ENCODE measurements at places on chromosomes 7 and 10.

GRCh38 chr7:101922631-101923601, 105.5 kb downstream of the CUX1 start:
- DNase-seq: no peak

DNA sequence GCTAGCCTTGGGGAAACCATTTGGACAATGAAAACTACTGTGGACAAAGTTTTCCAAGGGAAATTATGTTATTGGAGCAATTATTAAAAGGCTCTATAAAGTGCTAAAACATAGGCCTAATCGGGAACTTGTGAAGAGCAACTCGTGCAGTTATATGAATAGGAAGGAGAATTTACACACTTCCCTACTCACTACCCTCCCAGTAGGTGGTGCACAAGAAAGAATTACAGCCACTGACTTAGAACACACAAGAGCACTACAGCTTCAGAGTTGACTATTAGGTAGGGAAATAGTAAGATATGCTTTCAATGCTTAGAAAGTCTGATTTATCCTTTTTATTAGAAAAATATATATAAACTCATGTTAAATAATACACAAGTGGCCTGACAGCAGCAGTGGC, 47.2 kb downstream of the GSAP start:
- no peak for DNase-seq

GRCh38 chr7:92636018-92636560, 45.9 kb upstream of the FAM133B start:
- no peak for DNase-seq

DNA sequence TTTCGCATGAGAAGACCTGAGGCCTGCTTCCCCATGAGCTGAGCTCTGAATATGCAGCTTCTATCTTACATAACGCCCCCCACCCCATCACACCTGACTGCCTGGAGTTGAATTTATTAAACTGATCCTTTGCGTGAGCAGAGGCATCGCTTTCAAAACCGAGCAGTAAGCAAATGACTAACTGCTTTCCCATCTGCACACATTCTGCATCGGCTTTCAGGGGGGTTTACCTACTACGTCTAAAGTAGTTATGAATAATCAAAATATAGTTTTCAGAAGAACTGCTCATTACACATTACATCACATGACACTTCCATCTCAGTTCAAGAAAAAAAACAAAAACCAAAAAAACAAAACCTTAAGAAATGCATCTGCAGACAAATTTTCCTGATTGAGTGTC, 54.7 kb upstream of the EGR2 start:
- DNase-seq: no peak

DNA sequence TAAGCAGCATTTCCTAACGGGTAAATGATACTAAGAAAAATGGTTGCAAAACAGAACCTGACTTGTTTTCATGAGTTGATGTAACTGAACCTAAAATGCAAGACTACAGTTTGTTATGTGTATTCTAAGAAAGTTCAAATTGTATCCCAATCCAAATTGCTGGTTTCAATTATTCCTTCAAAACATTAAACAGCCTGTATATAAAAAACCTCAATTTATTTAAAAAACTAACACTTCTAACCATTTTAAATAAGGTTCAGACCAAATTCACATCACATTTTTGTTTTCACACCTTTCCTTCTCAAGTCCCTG, 80.9 kb downstream of the LRRC17 start:
- DNase-seq: no peak

GRCh38 chr7:48419401-48419800, 248.1 kb downstream of the ABCA13 start:
- no peak for DNase-seq

- no peak for DNase-seq
These were observed 260.3 kb downstream of the SORCS1 start for GRCh38 chr10:106904209-106904608.

DNA sequence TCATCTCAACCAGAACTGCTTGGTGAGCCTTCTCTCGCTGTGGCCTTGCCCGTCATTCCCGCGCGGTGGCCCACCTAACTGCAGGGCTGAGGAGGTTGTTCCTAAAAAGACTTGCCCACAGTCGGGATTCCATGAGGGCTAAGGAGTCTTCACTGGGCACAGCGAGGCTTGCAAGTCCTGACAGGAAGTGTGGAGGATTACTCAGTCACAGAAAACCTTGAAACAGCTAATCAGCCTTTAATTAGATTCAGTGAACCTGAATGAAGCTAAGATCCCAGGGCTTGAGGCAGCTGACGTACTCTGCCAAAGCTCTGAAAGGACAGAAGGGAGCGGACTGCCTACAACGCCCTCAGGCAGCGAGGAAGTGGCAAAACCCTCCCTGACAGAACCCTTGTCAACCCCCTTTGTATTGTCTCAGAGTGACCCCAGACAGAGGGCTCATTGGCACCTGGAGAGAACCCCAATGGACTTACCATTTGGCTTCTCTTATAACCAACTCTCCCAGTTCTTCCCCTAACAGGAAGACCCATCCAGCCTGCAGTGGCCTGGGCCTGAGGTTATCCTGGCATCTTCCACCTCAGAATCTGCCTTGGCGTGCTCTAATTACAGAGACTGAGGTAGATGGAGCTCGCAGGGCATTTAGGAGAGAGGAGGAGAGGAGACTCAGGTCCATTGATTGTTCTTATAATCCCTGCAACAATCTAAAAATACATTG, 2.5 kb upstream of the LAMB4 start:
- DNase-seq: no peak

- DNase-seq: peak; percentile 34
These were observed 161.4 kb downstream of the TFEC start for GRCh38 chr7:115869190-115869589.

DNA sequence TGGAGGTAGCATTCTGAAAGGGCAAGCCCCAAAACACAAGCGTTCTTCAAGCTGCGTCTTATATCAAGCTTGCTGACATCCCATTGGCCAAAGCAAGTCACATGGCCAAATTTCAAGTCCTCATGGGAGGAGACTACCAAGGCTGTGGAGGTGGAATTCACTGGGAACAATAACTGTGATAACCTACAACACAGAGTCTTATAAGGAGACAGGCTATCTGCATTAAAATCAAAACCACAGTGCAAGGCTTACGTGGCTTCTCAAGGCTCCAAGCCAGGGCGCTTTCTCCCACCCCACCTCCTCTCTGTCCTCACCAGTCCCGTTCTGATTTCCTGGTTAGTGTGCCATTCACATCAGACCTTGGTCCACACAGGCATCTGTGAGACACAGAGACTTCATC, 39.4 kb downstream of the ADRB1 start:
- DNase-seq: no peak

DNA sequence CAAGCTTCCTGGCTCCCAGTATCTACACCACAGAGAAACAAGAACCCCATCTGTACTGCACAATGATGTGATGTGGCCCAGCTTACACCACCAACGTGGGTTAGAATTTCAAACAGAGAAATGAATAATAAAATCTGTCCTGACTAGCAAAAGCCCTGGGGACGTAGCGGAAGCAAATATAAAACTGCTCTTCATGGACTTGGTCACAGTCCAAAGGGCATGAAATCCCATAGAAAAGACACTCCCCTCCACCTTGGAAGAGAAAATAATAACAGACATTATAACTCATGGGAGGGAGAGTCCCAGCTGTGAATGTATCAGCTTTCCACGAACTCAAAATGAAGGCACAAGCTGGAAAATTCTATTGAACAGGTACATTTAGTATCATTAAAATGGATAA, 205.3 kb upstream of the GALNT17 start:
- DNase-seq: no peak

- no peak for DNase-seq
These were observed 68.5 kb upstream of the EEPD1 start for GRCh38 chr7:36084485-36085091.

DNA sequence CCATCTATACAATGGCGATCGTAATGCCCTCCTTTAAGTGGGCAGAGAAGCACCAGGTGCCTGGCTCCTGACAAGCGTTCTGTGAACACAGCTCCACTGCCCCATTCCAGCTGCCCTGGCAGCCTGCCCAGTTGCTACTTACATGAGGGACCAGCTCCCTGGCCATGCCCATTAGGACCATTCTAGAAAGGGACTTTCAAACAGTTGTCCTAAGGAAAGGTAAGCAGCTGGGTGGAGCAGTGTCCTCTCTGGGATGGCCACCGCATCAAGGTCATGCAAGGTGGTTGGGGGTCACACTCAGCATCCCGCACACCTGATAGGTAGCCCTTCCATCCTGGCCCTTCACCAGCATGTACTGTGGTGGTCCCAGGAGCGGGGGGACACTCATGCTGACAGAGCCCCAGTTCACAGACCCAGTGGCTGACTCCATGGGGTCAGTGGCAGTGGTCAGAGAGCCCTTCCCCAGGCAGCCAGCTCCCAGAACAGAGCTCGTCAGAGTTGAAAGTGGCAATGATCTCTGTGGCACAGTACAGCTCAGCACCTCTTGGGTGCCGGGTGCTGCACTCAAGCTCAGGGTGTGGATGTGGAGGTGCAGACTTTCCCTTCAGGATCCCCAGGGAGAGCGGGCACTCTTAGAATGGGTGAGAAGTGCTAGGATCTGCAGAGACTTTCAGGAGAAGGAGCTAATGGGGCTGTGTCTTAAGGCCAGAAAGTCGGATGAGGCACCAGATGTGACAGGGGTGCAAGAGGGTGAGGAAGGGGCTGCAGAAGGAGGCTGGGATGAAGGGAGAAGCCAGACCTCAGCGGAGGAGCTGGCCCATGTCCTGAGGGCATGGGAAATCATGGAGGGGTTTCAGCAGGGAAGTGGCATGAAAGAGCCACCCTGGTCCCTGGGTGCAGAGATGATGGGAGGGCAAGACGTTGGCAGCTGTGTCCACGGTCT, 10.9 kb downstream of the MMRN2 start:
- no peak for DNase-seq

- DNase-seq: no peak
These were observed 172.6 kb downstream of the FAM107B start for GRCh38 chr10:14601872-14602725.

- DNase-seq: no peak
These were observed 2.5 kb upstream of the TMEM178B start for GRCh38 chr7:141071260-141071854.

GRCh38 chr10:23417254-23417653, 21.6 kb upstream of the OTUD1 start:
- DNase-seq: no peak

DNA sequence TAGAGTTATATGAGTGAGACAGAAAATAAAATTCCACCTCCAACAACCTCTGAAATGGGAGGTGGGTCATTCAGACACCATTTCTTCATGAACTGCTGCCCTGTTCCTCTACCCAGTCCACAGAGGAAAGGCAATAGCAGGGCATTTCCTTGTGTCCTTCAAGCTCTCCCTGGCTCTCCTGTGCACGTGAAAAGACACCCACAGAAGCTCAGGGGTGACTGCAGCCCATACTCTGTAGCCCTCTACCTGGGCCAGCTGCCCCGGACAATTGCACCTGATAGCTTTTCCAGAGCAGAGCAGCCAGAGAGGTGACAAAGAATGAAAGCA, 10.0 kb downstream of the ST8SIA6 start:
- no peak for DNase-seq

DNA sequence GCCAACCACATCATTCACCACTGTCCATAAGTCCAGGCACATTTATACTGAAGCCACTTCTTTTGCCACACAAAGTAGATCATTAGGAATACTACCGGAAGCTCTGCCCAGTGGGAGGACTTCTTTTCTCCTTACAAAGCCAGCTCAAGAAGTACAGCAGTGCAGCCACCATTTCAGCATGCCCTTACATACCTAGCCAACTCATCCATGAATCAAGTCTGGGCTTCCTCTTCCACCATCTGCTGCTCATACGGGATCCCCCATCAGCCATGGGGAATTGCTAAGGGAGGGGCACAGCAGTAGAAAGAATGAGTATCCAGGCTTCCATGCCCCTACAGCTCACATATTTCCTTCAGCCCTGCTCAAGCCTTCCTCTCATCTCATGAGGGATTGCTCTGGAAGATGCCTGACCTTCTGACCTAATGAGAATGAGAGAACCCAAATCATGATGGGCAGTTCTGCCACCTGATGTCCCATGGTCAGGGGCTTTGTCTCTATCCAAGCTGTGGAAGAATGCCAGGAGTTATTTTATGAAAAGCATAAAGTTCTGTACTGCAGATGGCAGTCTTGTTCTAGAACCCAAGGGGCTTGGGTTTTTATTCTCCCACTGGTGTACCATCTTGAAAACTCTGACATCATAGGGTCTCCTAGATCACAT, 39.5 kb downstream of the ACSM6 start:
- no peak for DNase-seq

GRCh38 chr7:138169441-138169851, 93.2 kb downstream of the AKR1D1 start:
- DNase-seq: no peak

GRCh38 chr10:94310369-94310768, 52.4 kb downstream of the NOC3L start:
- DNase-seq: no peak

DNA sequence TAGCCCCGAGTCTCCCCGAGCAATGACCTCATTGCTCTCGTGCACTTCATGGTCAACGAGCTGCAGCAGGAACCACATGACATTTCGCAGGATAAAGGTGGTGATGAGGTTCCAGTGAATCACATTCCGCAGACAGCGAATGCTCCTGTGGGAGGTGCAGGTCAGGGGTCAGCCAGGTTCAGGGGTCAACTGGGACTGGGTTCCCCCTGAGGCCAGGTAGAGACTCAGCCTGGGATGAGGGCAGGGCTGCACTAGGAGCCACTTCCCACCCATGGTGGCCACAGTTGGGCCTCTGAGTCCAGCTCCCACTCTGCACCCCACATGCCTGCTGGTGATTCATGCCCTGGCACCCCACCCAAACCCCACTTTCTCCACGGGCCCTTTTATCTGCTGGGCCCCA, 17.2 kb downstream of the CRHR2 start:
- no peak for DNase-seq

GRCh38 chr7:37932543-37932942, 12.1 kb downstream of the EPDR1 start:
- no peak for DNase-seq

All from AG04450 (cell line).